Fibroblast of the aortic adventitia (primary cell): ENCODE measurements at places on chromosomes 13 and 19.

- DNase-seq = no peak
These were observed 9.9 kb downstream of the PCDH8 start for GRCh38 chr13:52838433-52839107.

DNA sequence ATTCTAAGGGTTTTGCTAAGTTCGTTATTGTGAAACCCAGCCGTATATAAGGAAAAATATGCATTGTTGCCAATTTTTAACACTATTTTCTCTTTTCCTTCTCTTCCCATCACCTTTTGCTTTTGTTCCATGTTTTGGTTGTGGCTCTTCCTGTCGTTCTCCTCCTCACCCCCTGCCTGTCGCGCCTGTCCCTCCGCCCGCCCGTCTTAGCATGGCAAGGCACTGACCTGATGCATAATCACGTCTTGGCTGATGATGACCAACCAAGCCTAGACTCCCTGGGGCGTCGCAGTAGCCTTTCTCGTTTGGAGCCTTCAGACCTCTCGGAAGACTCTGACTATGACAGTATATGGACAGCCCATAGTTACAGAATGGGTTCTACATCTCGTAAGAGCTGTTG is 28.5 kb upstream of the TEX29 start:
- DNase-seq = no peak

GRCh38 chr19:4495471-4495870 is 22.8 kb downstream of the PLIN4 start:
- no peak for DNase-seq

DNA sequence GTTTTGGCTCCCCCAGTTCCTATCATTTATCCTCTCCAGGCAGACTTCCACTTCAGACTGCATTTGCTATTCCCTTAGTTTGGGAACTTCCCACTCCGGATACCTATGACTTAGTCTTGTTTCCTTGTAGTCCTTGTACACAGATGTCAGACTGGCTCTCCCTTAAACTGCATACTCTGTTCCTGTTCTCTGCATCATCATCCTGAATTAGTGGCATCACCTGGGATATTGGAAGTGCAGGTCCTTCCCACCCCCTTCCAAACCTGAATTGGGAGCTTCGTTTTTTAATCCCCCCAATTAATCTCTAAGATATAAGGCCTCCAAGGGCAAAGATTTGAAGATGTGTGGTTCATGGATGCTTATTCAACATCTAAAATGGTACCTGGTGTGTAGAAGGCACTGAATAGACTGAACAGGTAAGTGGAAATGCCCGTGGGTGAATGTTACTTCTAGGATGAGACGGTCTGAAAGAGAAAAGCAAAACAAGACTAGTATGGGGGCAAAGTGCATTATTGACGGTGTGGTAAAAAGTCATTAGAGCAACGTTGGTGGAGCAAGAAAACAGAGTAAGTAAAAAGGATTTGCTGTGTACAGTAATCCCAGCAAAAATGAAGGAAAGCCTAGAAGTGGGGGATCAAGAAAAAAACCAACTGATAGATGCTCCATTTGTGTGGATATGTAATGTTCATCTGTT is 9.6 kb downstream of the MIR17HG start:
- DNase-seq = no peak

DNA sequence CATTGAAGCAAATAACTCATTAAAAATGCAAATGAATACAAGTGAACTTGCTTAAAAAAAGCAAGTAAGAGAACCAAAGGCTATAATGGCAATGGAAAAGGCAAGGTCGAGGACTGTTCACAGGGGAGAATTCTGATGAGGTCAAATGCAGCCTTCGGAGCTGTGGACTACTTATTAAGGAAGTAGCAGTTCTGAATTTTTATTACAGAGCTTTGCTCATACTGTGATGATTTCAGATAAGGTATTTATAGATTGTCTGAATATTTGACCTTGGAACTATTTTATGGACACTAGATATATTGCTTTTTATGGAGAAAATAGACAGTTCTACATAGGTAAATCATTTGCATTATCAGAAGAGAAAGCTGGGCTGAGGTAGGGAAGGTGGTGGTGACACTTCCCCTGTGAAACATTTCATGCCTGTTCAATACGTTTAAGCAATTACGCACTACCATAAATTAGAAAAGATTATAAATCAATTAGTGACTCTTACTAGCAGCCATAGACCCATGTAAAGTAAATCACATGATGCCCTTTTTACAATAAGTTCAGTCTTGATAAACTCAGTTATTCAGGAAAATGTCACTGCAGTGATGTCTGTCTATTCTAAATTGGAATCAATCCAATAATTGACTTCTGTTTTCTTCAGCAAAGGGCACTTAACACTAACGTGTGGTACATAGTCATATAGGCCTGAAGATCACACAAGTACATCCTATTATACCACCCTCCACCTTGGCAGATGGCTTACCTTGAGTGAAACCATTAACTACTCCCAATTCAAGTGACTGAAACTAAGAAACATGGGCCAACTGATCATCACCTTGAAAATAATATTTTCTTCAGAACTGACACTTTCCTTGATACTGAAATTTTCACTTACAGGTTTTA is 260.0 kb downstream of the KLF12 start:
- no peak for DNase-seq

DNA sequence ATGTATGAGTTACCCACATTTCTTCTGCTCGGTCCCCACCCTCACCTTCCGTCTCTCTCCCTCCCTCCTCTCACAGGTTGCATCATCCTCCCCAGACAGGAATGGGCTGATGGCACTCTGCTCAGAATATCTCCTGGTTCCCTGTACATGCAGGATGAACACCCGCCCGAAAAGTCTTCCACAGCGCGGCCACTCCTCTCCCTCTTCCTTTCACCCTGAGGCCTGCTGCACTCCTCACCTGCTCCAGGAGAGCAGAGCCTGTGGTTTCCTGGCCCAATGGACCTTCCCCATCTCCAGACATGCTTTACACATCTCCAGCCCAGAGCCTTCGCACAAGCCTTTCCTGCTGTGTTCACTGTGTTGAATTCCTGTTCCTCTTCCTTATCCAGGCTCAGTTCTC is 40.9 kb downstream of the GSX1 start:
- DNase-seq = no peak

- DNase-seq = peak; percentile 55
These were observed 1.8 kb downstream of the HOOK2 start for GRCh38 chr19:12773571-12773970.
